Activated naive CD8-positive, alpha-beta T cell treated with anti-CD3 and anti-CD28 coated beads, Interleukin-2, amount 10 ng/mL, durations not matched to agents 7 days and 5 days (primary cell): ENCODE measurements at places on chromosomes 1 and 21. TPM values are rescaled to one million over a fixed set of nuclear protein-coding genes. Genes with fewer than 3 reads are reported as not detected.

DNA sequence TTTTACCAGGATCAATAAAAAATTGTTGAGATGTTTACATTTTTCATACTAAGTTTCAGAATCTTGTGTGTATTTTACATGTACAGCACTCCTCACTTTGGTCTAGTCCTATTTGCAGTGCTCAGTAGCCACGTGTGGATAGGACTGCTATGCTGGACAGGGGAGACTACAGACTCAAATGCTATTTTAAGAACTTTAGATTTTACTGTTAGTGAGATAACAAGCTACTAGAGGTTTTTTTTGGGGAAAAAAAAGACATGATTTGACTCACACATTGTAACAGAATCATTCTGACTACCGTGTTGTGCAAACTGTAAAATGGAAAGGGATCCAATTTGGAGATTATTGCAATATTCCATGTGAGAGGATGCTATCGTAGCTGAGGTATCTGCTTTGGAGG is 418.9 kb upstream of the PRMT6 start:
- no peaks in the 10 kb centered on the region for H3K36me3 ChIP-seq
- no peak overlapping the region for H3K27ac ChIP-seq
- no peak for DNase-seq

- H3K4me3 ChIP-seq, result no peak overlapping the region
- H3K4me1 ChIP-seq, result no peaks in the 10 kb centered on the region
- no peak for DNase-seq
- H3K36me3 ChIP-seq, result no peaks in the 10 kb centered on the region
- H3K27me3 ChIP-seq, result peaks cover 17% of the 10 kb centered on the region
Measured at GRCh38 chr1:204961765-204962419, 81.1 kb upstream of the CNTN2 start.

- no peaks in the 10 kb centered on the region for H3K36me3 ChIP-seq
- no peak overlapping the region for H3K27ac ChIP-seq
- H3K4me1 ChIP-seq, result no peaks in the 10 kb centered on the region
- no peaks in the 10 kb centered on the region for H3K27me3 ChIP-seq
- no peak for DNase-seq
- H3K4me3 ChIP-seq, result no peak overlapping the region
Measured at GRCh38 chr1:7149080-7149838, 364.0 kb downstream of the CAMTA1 start.

DNA sequence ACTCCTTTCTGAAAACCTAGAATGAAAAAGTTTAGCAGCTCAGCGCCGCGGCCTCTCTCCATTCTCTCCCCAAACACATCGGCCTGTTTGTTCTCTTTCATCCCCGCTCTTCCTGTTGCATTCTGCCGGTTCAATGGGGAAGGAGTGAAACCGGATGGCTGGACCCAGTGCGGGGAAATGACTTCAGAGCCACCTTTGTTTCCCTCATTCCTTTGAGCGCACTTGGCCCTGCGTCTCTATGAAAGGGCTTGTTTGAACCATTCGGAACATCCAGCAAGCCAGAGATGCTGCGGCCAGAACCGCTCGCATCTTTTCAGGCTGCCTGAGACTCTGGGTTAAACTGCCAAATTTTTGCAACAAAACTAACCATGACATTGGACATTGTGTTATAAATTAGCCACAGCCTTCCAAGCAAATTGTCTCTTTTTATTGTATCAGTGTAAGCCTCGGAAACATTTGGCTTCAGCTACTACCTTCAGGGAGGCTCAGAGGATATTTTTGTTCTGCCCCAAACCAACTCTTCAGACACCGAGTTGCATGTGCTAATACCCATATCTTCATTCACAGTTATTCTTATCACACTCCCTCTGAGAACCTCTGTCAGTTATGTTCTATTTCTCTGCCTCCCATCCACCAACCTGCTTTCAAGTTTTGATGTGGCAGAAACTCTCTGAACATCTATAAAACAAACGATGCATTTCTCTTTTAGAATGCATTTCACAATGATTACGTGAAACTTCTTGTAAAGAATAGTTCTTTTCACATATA is 5.1 kb upstream of the OLIG1 start:
- no peaks in the 10 kb centered on the region for H3K36me3 ChIP-seq
- H3K4me3 ChIP-seq, result no peak overlapping the region
- H3K4me1 ChIP-seq, result peaks cover 13% of the 10 kb centered on the region
- no peak overlapping the region for H3K27ac ChIP-seq
- H3K27me3 ChIP-seq, result peaks cover 56% of the 10 kb centered on the region
- no peak for DNase-seq

DNA sequence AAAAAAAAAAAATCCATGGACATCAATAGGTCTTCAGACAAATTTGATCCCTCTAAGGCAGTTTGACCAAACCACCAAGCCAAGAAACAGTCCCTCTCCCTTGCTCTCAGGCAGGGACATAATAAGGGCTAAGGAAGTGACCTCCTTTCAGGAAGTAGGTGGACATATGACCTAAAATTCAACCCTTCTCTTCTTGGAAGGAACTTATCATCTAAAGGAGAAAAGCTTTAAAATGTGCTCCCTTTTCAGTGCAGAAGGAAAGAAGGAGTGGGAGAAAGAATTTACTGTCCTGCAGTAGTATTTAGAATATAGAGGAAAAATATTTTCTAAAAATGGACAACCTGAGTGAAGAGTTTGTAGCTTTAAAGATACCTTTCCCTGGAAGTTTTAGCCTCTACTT is 118.1 kb downstream of the DTL start:
- H3K36me3 ChIP-seq, result peaks cover 6% of the 10 kb centered on the region
- peaks cover 2% of the 10 kb centered on the region for H3K4me1 ChIP-seq
- DNase-seq, result no peak
- H3K4me3 ChIP-seq, result no peak overlapping the region
- H3K27ac ChIP-seq, result no peak overlapping the region

UBL4B gene
- total RNA-seq, result not detected

- peaks cover 2% of the 10 kb centered on the region for H3K27me3 ChIP-seq
- H3K4me1 ChIP-seq, result no peaks in the 10 kb centered on the region
- H3K36me3 ChIP-seq, result no peaks in the 10 kb centered on the region
Measured at GRCh38 chr1:34267326-34267725, 90.6 kb downstream of the C1orf94 start.

- H3K27me3 ChIP-seq, result no peaks in the 10 kb centered on the region
- peaks cover 5% of the 10 kb centered on the region for H3K4me1 ChIP-seq
- no peak for DNase-seq
- no peak overlapping the region for H3K4me3 ChIP-seq
- H3K36me3 ChIP-seq, result peaks cover 40% of the 10 kb centered on the region
- H3K27ac ChIP-seq, result no peak overlapping the region
Measured at GRCh38 chr1:167957710-167958109, 20.8 kb upstream of the MPC2 start.

- H3K27ac ChIP-seq, result no peak overlapping the region
- no peaks in the 10 kb centered on the region for H3K36me3 ChIP-seq
- H3K4me1 ChIP-seq, result peaks cover 2% of the 10 kb centered on the region
- DNase-seq, result no peak
- no peaks in the 10 kb centered on the region for H3K27me3 ChIP-seq
Measured at GRCh38 chr1:10679496-10680220, 116.8 kb downstream of the CASZ1 start.

GRCh38 chr1:157132616-157133167 is 5.5 kb downstream of the ETV3 start:
- no peaks in the 10 kb centered on the region for H3K27me3 ChIP-seq
- H3K4me3 ChIP-seq, result peak overlapping the region; percentile 57
- H3K27ac ChIP-seq, result peak overlapping the region; percentile 70
- DNase-seq, result no peak

CHRM3 gene
- total RNA-seq, result 0.58 TPM

DNA sequence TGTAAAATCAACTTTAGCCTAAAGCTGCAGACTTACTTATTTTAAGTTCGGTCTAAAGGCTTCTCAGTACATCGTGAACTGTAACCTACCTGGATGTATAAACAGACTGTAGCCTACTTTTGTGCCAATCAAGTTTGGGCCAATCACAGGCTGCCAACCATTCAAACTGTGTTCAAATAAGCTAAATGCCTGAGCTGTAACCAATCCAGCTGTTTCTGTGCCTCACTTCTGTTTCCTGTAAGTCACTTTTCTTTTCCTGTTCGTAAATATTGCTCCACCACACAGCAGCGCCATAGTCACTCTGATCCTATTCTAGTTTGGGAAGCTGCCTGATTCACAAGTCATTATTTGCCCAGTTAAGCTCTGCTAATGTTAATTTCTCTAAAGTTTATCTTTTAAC is 37.5 kb upstream of the SLAMF9 start:
- no peaks in the 10 kb centered on the region for H3K36me3 ChIP-seq
- DNase-seq, result no peak
- no peak overlapping the region for H3K27ac ChIP-seq

DNA sequence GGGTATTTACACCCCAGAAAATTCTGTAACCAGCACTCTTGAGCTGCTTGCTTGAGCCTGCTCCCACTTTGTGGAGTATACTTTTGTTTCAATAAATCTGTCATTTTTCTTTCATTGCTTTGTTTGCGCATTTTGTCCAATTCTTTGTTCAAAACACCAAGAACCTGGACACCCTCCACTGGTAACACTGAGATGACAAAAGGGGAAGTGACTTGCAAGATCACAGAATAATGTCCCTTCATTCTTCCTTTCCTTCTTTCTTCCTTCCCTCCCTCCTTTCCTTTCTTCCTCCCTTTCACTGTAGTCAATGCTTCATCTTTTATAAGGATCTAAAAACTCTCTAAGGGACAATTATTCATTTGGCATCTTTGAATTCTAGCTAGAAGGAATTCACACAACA is 134.5 kb upstream of the MAP1LC3C start:
- H3K36me3 ChIP-seq, result no peaks in the 10 kb centered on the region
- H3K27me3 ChIP-seq, result no peaks in the 10 kb centered on the region
- H3K27ac ChIP-seq, result no peak overlapping the region
- no peaks in the 10 kb centered on the region for H3K4me1 ChIP-seq
